Prostate gland (tissue), 2 donors: ENCODE measurements at places on chromosomes 7 and 10.

GRCh38 chr7:137036768-137037167, 168.3 kb downstream of the CHRM2 start:
- no peak for DNase-seq

GRCh38 chr10:103769176-103769575, 86.2 kb downstream of the SH3PXD2A start:
- no peak for DNase-seq

GRCh38 chr10:44949915-44950314, 9.7 kb upstream of the RASSF4 start:
- no peak for DNase-seq

GRCh38 chr10:80552151-80552646, 14.5 kb downstream of the SH2D4B start:
- DNase-seq, result no peak

- no peak for DNase-seq
Measured at GRCh38 chr10:130935128-130935439, 376.4 kb downstream of the TCERG1L start.

DNA sequence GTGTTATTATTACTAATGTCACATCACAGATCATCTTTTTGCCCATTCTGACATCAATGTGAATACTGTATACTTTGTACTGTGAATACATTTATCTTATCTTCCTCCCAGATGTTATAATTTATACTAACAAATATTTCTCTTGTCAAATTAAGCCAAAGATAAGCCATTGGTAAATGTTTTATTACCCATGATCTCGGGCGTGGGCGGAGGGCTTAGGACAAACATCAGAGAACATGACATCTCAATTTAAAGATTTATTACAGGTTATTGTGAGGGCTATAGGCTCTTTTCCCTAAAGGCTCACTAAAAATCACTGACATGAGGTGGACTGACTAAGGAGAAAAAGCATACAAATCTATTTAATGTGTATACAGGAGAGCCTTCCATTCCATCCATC, 58.2 kb upstream of the DGKB start:
- no peak for DNase-seq

DNA sequence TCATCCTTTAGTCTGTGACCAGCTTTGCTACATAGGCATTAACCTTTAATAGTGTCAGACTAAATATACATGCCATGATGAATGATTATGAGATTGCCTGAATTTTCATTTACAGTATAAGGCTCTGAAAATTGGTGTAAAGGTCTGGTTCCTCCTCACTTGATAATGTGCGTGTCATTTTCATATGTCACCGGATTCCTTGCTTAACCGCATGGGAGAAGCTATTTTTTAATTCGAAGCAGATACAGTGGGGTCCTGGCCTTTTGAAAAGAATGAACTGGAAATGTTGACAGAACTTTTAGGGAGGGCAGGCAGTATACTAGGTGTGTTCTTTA, 192.4 kb upstream of the SH2B2 start:
- DNase-seq, result no peak

- no peak for DNase-seq
Measured at GRCh38 chr7:116776046-116776445, 86.3 kb upstream of the CAPZA2 start.

GRCh38 chr10:119737823-119738222, 12.0 kb downstream of the INPP5F start:
- DNase-seq, result no peak

GRCh38 chr7:41738336-41738735, 35.4 kb upstream of the INHBA start:
- DNase-seq, result no peak

GRCh38 chr10:125554016-125554703, 128.8 kb downstream of the TEX36 start:
- no peak for DNase-seq

- DNase-seq, result peak; percentile 41
Measured at GRCh38 chr7:75950111-75950681, 35.2 kb downstream of the POR start.

DNA sequence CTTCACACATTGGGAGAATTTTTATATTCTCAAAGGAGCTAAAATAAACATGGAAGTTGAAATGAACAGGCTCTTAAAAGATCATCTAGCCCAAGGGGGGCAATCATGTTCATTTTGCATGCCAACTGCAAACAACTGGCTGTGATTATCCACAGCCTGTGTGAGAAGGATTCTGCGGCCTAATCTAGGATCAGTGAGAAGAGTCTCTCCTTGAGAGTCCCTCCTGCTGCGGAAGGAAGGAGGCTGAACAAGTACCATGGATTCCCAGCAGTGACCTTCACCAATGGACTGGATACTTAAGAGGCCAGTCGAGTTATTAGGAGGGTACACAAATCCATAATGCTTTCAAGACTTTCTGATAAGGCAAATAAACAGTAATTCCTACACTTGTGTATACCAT, 76.7 kb downstream of the IGF2BP3 start:
- DNase-seq, result no peak

DNA sequence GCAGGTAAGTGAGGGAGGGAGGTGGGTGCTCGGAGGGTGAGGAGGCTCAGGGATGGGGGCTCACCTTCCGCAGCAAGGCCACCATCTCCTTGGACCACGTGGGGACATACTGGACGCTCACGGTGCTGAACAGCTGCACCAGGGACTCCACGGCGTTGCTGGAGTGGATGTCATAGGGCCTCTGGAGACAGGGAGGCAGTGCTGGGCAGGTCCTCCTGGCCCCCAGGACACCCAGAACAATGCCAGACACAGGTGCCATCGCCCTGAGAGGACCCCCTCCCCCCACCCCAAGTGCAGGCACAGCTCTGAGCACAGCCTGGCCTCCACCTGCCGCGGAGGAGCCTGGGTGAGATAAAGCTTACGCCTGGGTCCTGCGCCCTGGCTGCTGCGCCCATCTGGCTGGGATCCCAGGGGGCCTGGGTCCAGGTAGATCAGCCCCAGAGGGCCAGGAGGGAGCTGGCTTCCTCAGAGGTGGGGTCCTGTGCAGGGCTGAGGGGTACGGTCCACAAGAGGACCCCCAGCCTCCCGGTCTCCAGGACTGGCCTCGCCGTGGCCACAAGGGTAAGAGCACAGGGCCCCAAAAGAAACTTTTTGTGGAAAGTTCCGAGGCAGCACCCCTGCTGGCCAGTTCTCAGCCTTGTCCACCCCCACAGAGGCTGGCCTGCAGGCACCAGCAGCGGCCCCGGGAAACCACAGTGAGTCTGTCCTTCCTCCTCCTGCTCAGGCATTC, 37.8 kb downstream of the DPYSL4 start:
- no peak for DNase-seq

DNA sequence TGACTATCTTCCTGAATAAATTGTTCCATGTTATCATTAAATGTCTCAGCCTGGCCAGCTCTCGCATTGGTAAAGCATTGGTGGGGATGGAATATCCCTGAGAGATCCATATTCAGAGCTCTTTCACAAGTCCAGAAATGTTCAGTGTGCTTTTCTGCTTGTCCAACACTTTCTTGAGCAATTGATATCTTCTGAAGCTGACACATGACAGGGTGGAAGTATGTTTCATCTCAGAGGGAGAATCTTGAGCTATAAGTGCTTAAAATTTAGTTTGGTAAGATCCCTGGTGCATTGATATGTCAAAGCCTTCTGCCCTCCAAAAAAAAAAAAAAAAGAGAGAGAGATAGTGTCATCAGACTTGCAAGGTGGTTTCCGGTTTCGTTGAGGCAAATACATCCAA, 7.4 kb downstream of the IFIT3 start:
- DNase-seq, result no peak

DNA sequence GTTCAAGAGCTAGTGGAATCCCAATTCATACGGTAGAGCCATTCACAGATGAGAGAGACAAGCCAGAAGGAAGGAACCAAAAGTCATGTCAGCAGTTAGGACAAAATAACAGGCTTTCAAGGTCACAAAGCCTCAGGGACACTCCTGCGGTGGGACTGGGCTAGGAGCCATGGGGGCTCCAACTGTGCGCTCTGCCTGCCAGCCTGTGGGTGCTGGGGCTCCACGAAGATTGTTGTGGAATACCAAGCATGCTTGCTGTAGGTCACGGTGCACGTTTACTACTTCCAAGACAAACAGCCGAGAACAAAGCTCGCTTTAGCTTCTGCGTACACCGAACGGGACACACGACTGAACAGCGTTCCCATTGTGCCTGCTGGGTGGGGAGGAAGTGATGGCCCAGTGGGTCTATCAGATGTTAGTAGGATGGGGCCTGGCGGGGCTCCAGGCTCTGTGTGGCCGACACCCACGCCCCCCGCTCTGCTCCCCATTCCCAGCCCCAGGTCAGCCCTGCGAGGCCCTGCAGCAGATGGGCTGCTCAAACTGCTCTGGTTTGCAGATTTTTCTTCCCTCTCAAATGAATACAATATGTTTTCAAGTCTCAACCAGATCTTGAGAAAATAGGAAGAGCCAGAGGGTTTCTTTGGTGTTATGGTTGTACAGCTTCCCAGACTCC, 158.9 kb downstream of the EGFR start:
- peak; percentile 89 for DNase-seq

DNA sequence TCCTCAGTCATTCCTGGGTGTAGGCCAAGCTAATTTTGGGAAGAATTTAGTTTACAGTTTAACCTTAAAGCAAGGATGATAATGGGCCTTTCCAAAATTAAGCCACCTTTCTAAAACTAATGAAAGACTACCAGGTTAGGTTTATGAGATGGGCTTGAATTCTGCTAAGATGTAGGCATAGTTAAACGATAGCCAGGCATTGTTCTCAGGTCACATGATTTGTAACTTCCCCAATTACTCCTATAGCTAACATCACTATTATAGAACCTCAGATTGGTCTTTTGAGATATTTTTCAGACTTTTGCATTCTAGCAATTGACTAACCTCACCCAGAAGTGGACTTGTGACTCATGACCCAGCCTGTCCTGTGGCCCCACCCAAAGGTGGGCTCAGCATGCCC, 7.0 kb upstream of the NUB1 start:
- no peak for DNase-seq

- no peak for DNase-seq
Measured at GRCh38 chr10:70605161-70605560, 2.6 kb upstream of the PRF1 start.

DNA sequence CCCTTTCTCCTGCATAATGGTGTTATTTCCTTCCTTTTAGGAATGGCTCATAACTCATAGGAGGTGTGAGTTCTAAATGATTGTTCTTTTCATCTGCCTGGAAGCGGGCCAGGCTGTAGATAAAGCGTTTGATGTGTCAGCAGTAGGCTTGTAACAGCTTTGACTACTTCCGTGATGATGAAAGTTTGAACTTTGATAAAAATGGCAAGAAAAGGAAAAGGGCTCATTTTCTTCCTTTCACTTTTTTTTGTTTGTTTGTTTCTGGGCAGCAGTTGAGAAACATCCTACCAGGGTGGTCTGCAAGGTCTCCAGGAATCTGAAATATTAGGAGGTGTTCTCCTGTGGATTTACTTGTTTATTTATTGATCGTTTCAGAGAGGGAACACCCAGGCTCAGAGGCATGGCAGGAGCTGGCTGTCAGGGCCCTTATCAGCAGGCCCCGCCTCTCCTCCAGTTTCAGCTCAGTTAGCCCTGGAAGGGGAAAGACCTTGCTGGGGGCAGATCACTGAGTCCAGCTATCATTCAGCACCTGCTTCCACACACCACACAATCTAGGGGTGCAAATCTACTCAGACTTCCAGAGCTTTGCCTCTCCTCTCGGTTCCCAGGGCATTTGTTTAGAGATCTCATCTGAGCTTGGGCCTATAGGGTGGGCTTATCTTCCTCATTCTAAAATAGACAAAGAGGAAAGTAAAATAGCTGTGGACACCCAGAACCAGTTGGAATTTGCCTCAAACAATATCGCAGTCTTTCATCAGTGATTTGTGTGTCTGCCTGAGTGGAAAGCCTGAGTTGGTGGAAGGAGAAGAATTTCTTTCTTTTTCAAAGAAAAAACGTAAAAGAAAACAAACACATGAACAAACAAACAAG, 130.9 kb downstream of the BMPER start:
- no peak for DNase-seq

DNA sequence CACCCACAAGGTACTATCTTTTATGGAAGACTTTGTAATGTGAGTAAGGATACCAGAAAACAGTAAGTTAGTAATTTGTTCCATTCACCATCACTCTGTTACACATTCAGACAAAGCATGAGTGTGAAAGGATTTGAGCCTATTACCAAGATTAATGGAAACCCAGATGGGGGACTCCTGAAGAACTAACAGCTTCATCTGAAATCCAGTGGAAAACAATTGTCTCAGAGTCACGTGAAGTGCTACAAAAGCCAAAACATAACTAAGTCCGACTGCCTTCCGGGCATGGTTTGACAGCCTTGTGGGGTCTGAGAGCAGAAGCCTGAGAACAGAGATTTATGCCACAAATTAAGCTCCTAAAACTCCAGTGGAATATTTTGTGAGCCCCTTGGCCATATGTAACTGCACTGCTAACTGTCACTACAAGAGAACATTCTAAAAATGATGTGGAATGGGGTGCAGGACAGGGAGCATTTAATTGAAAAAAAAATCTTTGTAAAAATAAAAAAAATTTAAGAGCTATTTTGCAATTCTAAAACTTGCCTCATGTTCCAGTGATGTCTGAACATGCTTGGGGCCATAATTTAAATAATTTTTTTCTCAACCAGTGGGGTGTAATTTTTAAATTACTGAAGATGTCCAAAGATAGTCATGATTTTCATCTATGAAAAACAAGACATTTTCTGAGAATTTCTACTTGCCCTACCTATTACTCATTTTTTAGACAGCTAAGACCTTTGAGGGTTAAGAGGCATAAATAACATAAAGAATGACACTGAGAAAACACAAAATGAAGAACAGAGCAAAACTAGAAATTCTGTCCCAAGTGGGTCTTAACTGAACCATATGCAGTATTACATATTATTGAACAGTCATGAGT, 555.0 kb downstream of the INHBA start:
- no peak for DNase-seq

- no peak for DNase-seq
Measured at GRCh38 chr10:18043148-18044006, 91.7 kb downstream of the SLC39A12 start.

DNA sequence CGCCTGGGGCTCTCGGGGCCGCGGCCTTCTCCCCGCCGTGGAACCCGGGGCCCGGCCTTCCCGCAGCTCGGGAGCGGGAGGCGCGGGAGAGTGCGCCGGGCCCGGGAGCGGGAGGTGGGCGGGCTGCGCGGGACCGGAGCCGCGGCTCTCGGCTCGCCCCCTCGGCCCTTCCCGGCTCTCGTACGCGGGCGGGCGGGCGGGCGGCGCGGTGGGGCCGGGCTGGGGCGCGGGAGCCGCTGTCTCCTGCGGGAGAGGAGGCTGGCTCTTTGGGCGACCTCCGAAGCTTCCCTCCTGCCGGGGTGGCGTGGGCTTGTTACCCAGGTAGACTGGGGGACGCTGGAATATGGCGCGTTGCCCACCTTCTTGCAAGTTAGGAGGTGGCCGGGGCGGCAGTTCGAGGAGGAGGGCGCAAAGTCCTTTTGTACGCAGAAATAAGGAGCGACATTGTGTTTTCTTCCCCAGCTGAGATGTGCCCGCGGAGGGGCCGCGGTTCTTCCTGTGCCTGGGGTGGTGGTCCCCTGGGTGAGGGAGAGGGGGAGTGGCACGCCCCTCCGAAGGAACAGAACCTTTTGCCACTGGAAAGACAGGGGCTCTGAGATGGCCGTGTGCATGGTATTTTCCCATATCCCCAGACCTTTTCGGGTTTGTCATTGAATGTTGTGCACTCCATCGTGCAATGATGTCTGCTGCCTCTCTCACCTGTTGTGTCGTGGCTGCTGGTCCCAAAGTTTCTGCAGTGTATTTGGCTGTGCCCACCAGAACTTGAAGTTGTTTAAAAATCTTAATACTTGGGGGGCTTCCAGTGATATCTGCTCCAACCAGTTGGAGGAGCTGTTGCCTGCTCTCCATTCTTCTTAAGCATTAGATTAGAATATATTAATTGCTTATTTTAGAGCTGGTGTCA, 844 bp downstream of the NRF1 start:
- DNase-seq, result peak; percentile 57
